ENCODE measurements at places on chromosomes 6 and 20.
A peak's percentile ranks its signal among the peaks of the same experiment; 100 is the strongest.

GRCh38 chr6:138302554-138302953 is 75.2 kb upstream of the SMIM28 start:
- no peak overlapping the region for H3K27ac ChIP-seq
- H3K4me3 ChIP-seq = no peak overlapping the region
- peaks cover 6% of the 10 kb centered on the region for H3K4me1 ChIP-seq
- H3K36me3 ChIP-seq = no peaks in the 10 kb centered on the region
- no peak for DNase-seq
- peaks cover 6% of the 10 kb centered on the region for H3K27me3 ChIP-seq

DNA sequence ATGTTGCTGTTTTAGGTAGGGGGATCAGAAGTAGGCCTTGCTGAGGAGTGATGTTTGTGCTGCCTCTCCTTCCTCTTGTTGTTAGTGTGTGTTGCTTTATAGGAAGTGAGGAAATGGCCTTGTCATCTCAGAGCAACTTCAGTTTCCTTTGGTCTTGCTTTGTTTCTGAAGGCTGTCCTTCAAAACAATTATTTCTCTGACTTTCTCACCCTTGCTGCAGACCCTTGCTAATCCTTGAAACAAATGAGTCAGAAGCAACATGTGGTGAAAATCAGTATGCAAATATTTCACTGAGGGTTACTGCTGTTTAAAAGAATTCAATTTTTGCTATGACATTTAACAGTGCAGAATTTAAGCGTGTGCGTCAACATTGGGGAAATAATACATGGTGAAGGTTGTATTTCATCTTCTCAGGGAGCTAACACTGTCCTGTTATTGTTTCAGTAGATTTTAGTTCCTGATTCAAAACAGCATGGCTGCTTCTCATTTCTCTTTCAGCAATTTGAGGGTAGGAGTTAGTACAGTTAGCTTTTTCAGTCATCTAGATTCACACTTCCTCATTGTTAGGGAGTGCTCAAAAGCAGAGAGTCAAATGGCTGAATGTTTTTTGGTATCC is 13.8 kb downstream of the RNF144B start:
- H3K36me3 ChIP-seq = peaks cover 4% of the 10 kb centered on the region
- H3K27ac ChIP-seq = peak overlapping the region; percentile 59
- no peaks in the 10 kb centered on the region for H3K27me3 ChIP-seq
- no peak overlapping the region for H3K4me3 ChIP-seq
- peaks cover 15% of the 10 kb centered on the region for H3K4me1 ChIP-seq

DNA sequence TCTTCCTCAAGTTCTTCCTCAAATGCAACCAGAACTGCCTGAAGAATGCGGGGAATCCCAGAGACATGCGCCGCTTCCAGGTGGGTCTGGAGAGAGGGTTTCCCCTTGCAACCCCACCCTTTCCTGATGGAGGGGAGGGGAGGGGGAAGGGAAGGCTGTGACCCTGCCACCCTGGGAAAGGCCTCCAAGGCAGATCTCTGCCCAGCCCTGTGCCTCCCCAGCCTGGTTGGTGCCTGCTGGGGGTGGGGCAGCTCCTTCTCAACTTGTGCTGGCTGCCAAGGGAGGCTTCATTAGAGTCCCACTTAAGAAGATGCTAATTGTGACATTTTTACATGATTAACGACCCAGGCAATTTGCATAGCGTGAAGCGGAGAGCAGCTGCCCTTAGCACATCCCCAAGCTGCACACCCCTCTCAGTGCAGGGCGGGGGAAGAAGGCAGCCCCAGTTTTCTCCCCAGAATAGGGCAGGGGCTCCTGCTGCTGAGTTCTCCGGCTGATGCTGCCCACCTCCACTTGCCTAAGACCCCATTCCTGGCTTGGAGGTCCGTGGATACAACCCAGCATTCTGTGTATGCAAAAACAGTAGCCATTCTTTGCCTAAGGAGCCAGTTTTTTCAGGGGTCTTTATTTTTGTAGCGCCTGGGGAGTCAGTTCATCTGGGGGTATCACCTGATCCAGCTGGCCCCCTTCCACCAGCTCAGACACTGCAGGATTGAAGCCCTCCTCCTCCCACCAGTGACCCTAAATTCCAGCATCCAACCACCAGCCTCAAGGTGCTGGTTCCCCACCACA is 51.7 kb downstream of the CPXM1 start:
- no peaks in the 10 kb centered on the region for H3K36me3 ChIP-seq
- H3K27ac ChIP-seq = no peak overlapping the region
- H3K4me3 ChIP-seq = no peak overlapping the region
- DNase-seq = no peak
- peaks cover 17% of the 10 kb centered on the region for H3K4me1 ChIP-seq

DNA sequence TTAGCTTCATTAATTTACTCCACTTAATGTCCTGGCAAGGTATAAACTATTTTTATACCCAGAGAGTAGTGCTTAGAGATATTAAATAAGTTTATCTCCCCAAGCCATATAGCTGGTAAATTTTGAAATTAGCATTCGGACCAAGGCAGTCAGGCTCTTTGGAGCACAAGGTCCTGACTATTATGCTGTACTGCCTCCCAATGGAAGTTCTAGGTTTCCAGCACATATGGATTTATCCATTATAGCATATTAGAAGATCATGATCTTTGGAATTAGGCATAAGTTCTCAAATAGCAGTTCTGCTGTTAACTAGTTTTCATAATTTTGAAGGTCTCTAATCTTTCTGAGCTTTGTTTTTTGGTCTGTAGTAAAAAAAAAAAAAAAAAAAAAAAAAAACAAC is 835.3 kb upstream of the EPHA7 start:
- DNase-seq = no peak
- H3K4me3 ChIP-seq = no peak overlapping the region
- no peaks in the 10 kb centered on the region for H3K36me3 ChIP-seq

DNA sequence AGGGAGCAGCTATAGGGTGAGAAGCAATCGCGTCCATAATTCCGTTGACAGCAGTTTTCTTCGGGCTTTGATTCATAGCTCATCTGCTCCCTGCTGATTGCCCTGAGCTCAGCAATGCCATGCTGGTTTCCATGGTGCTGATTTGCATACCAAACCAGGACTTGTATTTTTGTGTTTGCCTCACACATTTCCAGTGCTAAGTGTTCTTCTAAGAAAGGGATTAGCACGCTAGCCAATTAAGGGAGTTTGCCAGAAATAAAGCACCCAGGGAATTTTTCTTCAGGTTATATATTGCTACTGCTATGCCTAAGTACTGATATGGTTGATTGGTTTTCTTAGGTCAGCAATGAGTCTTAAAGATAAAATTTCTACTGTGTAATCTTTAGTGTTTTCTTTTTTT is 177.6 kb downstream of the PLCB1 start:
- DNase-seq = no peak
- H3K4me3 ChIP-seq = no peak overlapping the region
- H3K27ac ChIP-seq = no peak overlapping the region
- H3K4me1 ChIP-seq = no peaks in the 10 kb centered on the region
- H3K36me3 ChIP-seq = no peaks in the 10 kb centered on the region

GRCh38 chr6:39251406-39251805 is 22.1 kb upstream of the KCNK5 start:
- H3K36me3 ChIP-seq = no peaks in the 10 kb centered on the region
- no peaks in the 10 kb centered on the region for H3K27me3 ChIP-seq
- no peaks in the 10 kb centered on the region for H3K4me1 ChIP-seq
- DNase-seq = no peak
- H3K4me3 ChIP-seq = no peak overlapping the region

GRCh38 chr20:39588148-39588757 is 626.1 kb downstream of the DHX35 start:
- no peak for DNase-seq
- H3K36me3 ChIP-seq = no peaks in the 10 kb centered on the region
- H3K27ac ChIP-seq = no peak overlapping the region
- no peaks in the 10 kb centered on the region for H3K4me1 ChIP-seq
- H3K4me3 ChIP-seq = no peak overlapping the region
- peaks cover 8% of the 10 kb centered on the region for H3K27me3 ChIP-seq

GRCh38 chr20:58432186-58432954 is 43.3 kb downstream of the VAPB start:
- H3K36me3 ChIP-seq = peaks cover 23% of the 10 kb centered on the region
- H3K4me1 ChIP-seq = peaks cover 40% of the 10 kb centered on the region

GRCh38 chr20:38875175-38875993 is 50.8 kb upstream of the FAM83D start:
- peaks cover 71% of the 10 kb centered on the region for H3K4me1 ChIP-seq
- H3K27ac ChIP-seq = peak overlapping the region; percentile 91
- no peaks in the 10 kb centered on the region for H3K36me3 ChIP-seq
- H3K27me3 ChIP-seq = no peaks in the 10 kb centered on the region
- peak; percentile 60 for DNase-seq

DNA sequence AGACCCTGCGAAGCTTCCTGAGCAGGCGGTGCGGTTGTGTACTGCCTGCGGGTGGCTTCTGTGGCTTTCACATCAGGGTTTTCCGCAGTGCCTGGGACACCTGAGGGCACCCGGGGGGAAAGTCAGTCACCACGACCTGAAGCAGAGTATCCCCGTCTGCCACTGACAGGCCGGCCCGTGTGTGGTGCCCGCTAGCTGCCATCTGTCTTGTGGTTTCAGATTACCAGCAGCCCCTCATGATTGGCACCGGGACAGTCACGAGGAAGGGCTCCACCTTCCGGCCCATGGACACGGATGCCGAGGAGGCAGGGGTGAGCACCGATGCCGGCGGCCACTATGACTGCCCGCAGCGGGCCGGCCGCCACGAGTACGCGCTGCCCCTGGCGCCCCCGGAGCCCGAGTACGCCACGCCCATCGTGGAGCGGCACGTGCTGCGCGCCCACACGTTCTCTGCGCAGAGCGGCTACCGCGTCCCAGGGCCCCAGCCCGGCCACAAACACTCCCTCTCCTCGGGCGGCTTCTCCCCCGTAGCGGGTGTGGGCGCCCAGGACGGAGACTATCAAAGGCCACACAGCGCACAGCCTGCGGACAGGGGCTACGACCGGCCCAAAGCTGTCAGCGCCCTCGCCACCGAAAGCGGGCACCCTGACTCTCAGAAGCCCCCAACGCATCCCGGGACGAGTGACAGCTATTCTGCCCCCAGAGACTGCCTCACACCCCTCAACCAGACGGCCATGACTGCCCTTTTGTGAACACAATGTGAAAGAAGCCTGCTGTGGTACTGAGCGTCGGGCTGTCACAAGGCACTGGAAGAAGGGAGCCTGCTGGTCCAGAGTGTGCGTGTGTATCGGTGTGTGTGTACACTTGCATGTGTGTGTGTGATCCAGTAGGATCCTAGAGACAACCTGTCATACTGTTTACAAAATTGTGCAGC is 54.4 kb downstream of the GOPC start:
- no peak overlapping the region for H3K27ac ChIP-seq
- DNase-seq = peak; percentile 52
- peak overlapping the region; percentile 67 for H3K4me3 ChIP-seq
- H3K36me3 ChIP-seq = peaks cover 2% of the 10 kb centered on the region
- H3K4me1 ChIP-seq = peaks cover 37% of the 10 kb centered on the region

GRCh38 chr6:23218751-23219150 is 649.4 kb downstream of the HDGFL1 start:
- H3K27me3 ChIP-seq = no peaks in the 10 kb centered on the region
- H3K27ac ChIP-seq = no peak overlapping the region
- DNase-seq = no peak

DNA sequence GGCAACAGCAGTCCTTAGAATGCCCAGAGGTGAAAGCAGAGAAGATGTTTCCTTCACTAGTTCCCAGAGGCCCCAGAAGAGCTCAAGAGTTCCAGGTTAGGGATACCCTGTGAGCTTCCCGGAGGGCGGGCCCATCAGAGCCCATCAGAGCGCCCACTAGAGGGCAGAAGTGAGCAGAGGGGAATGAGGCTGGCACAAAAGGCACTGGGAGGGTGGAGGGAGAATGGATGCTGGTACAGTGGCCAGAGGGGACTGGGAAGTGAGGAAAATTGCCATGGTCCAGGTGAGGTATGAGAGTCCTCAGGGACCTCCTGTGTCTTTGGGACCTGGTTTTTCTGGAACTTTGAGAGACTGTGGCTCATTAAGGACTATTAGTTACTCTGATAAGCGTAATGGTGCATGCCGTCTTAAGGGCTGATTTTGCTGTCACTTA is 57.3 kb downstream of the LINC00237 start:
- H3K27ac ChIP-seq = no peak overlapping the region
- H3K4me1 ChIP-seq = no peaks in the 10 kb centered on the region
- peaks cover 23% of the 10 kb centered on the region for H3K27me3 ChIP-seq
- no peaks in the 10 kb centered on the region for H3K36me3 ChIP-seq

- no peaks in the 10 kb centered on the region for H3K27me3 ChIP-seq
- H3K27ac ChIP-seq = no peak overlapping the region
- no peaks in the 10 kb centered on the region for H3K36me3 ChIP-seq
- no peaks in the 10 kb centered on the region for H3K4me1 ChIP-seq
- no peak overlapping the region for H3K4me3 ChIP-seq
Observed at GRCh38 chr20:52682237-52682636, 289.9 kb upstream of the TSHZ2 start.

DNA sequence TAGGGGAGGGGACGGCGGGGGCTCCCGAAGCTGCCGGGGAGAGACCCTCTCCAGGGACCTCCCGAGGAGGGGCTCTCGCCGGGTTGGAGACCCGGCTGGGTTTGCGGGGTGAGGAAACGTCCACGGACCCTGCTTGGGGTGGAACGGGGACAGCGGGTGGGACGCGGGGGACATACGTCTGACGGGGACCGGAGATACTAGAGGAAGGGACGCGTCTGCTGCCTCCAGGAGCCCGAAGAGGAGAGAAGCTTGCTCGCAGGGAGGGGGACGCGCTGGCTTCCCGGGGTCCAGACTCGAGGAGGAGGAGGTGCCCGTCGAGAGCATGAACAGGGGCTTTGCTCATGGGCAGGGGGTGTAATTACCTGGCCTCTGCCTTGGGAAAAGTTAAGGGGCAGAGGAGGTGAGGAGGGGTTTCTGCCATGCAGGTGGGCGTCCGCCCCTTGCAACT is 593 bp downstream of the DNMT3B start:
- no peaks in the 10 kb centered on the region for H3K27me3 ChIP-seq
- no peak overlapping the region for H3K27ac ChIP-seq
- DNase-seq = peak; percentile 22
- peaks cover 12% of the 10 kb centered on the region for H3K4me1 ChIP-seq
- H3K36me3 ChIP-seq = no peaks in the 10 kb centered on the region

- DNase-seq = no peak
- H3K27me3 ChIP-seq = no peaks in the 10 kb centered on the region
- no peak overlapping the region for H3K4me3 ChIP-seq
- no peak overlapping the region for H3K27ac ChIP-seq
- no peaks in the 10 kb centered on the region for H3K36me3 ChIP-seq
Observed at GRCh38 chr6:53833155-53833554, 38.4 kb downstream of the LRRC1 start.

DNA sequence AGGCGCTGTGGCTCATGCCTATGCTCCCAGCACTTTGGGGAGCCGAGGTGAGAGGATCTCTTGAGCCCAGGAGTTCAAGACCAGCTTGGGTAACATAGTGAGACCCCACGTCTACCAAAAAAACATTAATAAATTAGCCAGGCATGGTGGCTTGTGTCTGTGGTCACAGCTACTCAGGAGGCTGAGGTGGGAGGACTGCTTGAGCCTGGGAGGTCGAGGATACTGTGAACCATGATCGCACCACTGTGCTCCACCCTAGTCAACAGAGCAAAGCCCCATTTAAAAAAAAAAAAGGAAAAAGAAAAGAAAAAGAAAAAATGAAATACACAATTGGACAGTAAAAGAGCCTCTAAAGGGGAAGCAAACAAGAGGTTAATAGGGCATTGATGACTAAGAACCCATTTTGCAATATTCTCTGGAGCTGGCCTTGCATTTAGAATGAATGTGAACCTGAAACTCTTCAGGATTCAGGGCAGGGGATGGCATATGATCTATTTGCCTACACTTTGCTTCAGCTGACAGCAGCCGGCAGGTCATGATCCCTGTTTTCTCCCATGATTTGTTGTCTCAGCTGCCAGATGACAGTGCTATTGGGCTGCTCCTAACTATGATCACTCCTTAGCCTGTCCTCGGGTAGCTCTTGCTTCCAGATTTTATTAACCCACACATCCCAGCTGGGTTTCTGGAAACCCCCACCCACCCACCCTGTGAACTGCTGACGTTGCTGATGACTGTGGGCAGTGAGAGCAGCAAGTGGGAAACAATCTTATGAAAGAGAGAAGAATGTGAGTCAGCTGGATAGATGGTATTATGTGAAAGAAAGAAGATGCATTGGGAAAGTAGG is 83.8 kb upstream of the ELOVL5 start:
- H3K36me3 ChIP-seq = no peaks in the 10 kb centered on the region
- no peak overlapping the region for H3K27ac ChIP-seq
- peaks cover 4% of the 10 kb centered on the region for H3K27me3 ChIP-seq
- no peak for DNase-seq

All from activated naive CD4-positive, alpha-beta T cell treated with anti-CD3 and anti-CD28 coated beads for 36 hours (primary cell).